ENCODE measurements at places on chromosomes 13 and 19. TPM values are rescaled to one million over a fixed set of nuclear protein-coding genes. Genes with fewer than 3 reads are reported as not detected.

GRIN2D gene
- total RNA-seq = 4.1 TPM

ELL gene
- total RNA-seq = 8.1 TPM

ZNF835 gene
- total RNA-seq = 11.0 TPM

SPACA4 gene
- total RNA-seq = not detected

METTL21C gene
- total RNA-seq = not detected

ZNF442 gene
- total RNA-seq = 6.6 TPM

SH2D3A gene
- 0.31 TPM for total RNA-seq

ZNF723 gene
- total RNA-seq = not detected

KIR2DL4 gene
- not detected for total RNA-seq

STOML3 gene
- total RNA-seq = not detected

ELSPBP1 gene
- not detected for total RNA-seq

PSG5 gene
- not detected for total RNA-seq

Measured in parietal lobe (tissue), 2 donors.